Stimulated activated CD8-positive, alpha-beta memory T cell treated with anti-CD3 and anti-CD28 coated beads, Interleukin-7, amount 100 ng/mL, for 48 hours (primary cell): ENCODE measurements at places on chromosomes 11 and 22.

DNA sequence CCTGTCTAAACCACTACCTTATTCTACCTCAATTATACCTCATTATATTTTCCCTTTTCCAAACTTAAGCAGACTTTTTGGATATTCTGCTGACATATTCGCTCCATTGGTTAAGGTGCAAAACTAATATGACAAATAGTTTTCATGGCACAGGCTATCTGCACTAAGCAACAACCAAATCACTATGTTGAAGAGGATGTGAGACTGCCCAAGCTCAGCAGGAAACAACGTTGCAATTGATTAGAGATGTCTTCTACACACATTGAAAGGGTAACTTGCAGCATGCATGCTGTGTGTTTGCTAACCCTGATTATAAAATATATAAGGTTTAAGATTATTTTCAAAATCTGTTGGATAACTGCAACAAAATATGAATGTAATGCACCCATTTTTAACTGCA is 61.6 kb downstream of the STK33 start:
- DNase-seq, result no peak

DNA sequence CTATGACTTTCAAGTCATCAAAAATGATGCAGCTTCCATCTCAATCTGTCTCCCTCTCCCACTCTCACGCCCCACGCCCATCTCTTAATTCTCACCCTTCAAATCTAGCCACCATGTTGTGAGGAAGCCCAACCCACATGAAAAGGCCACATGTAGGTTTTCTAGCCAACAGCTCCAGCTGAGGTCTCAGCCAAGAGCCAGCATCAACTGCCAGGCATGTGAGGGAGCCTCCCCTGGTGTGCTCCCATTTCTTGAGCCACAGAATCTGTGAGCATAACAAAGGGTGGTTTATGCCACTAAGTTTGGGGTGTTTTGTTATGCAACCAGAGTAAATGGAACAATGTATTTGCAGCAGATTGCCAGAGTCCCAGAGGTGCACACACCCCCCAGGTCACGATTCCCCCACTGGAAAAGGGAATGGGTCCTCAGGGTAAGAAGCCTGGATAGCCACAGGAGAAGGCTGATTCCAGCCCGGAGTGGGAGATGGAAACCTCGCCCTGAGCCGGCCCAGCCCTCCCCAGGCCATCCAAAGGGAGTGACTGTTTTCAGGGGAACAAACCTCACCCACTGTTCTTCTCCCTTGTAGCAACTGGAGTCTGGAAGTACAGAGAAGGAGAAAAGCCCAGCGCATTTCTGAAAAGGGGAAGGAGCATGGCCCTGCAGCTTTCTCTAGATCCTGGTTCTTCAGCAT is 20.0 kb upstream of the LINC01488 start:
- DNase-seq, result no peak

- no peak for DNase-seq
Observed at GRCh38 chr11:62687508-62688396, 1.6 kb downstream of the LRRN4CL start.

GRCh38 chr11:120337355-120338106 is 1.3 kb downstream of the ARHGEF12 start:
- no peak for DNase-seq

DNA sequence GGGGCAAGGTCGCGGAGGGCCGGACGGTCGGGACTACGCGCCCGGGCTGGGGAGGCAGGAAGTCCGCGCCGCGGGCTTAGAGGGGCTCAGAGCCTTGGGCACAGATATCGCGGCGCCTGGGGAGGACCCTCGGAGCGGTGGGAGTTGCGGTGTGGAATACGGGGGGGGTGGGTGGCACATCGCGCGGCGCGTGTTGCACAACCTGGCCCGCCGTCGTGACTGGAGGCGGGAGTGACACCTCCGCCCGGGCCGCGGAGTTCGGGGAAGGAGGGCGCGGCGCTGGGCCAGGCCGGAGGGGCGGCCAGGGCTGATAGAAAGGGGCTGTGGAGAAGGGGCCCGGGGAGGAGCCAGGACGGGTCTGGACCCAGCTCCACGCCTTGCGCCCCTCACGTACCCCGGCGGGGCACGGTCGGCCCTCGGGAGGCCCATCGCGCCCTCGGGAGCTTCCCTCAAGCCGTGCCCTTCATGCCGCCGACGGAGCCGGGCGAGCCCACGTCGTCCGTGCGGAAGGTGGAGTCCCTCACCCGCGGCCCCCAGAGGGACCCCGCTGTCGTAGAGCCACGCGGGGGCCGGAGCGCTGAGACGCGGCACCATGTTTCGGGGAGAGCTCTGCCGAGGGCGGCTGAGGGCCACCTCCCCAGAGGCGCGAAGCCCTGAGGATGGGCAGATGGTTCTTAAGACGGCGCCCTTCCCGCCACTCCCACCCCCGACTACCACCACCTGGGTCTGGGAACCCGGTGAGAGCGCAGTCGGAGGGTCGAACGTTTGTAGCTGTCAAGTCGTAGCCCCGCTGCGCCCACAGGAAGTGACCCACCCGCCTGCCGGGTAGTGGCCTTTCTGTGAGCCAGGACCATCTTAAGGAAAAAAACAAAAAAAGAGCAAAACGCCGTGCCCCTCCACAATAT is 729 bp downstream of the IL17RA start:
- DNase-seq, result no peak
